ENCODE measurements at places on chromosomes 2 and 18.
A peak's percentile ranks its signal among the peaks of the same experiment; 100 is the strongest.

- DNase-seq: no peak
Observed at GRCh38 chr18:6145645-6146306, 250.5 kb upstream of the TMEM200C start.

- DNase-seq: no peak
Observed at GRCh38 chr2:60558536-60558935, 5.1 kb upstream of the BCL11A start.

DNA sequence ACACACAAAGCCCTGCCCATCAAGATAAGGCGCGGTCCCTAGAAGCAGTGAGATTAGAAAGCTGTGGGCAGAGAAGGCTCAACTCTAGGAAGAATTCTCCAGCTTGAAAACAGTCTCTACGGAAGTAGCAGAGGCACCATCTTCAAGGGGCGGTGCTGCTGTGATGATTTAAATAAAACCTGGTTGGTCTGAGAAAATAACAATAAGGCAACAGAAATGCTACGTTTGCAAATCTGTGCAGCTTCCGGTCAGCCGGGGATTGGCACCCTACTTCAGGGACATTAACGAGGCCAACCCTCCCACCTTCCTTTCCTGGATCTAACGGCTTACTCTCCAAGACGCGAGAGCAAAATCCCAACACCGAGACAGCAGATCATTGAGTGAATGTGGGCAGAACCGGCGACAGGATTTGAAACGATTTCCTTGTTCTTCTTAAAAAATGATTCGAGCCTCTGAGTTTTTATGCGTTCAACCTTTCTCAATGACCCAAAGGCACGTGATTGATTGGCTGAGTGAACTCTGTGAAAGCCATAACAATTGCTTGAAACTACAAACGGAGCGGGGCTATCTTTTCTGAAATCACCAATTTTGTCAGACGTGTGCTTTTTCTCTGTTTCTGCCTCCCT is 93.7 kb upstream of the ZNF516 start:
- no peak for DNase-seq

DNA sequence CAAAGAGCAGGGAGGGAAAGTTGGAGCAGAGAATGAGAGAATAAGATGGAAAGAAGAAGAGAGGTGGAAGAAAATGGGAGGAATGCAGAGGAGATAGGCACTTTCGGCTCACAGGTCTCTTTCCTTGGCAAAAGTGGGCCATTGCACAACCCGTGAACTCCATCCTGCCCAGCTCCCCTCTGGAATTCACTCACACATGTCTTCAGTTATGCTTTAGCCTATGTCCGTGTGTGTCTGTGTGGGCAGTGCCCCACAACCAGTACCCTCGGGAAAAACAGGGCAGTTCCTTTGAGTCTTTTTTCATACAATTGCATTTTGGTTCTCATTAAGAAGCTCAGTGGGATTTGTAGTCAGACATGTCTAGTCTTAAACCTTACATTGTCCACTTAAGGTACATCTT is 34.5 kb downstream of the DTNA start:
- DNase-seq: no peak

GRCh38 chr2:162328424-162329157 is 10.1 kb upstream of the IFIH1 start:
- no peak for DNase-seq

- no peak for DNase-seq
Observed at GRCh38 chr2:20479835-20480234, 33.0 kb downstream of the RHOB start.

DNA sequence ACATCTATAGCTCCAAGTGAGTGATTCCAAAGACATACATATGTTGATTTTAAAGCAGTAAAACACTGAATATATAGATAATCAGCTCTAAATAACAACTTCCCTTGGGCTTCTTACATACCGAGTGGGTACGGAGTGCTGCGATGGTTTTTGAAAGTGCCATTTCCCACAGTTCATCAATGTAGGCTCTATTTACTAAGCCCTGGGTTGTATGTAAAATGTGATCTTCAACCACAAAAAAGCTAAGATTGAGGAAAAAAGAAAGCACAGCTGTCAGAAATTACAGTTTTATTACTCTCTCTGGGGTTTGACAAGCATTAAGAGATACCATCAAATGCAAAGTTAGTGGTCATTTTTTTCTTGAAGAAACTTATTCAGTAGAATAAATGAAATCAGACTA is 312.8 kb downstream of the EXOC6B start:
- no peak for DNase-seq

- no peak for DNase-seq
Observed at GRCh38 chr2:150824118-150824517, 336.7 kb upstream of the RND3 start.

DNA sequence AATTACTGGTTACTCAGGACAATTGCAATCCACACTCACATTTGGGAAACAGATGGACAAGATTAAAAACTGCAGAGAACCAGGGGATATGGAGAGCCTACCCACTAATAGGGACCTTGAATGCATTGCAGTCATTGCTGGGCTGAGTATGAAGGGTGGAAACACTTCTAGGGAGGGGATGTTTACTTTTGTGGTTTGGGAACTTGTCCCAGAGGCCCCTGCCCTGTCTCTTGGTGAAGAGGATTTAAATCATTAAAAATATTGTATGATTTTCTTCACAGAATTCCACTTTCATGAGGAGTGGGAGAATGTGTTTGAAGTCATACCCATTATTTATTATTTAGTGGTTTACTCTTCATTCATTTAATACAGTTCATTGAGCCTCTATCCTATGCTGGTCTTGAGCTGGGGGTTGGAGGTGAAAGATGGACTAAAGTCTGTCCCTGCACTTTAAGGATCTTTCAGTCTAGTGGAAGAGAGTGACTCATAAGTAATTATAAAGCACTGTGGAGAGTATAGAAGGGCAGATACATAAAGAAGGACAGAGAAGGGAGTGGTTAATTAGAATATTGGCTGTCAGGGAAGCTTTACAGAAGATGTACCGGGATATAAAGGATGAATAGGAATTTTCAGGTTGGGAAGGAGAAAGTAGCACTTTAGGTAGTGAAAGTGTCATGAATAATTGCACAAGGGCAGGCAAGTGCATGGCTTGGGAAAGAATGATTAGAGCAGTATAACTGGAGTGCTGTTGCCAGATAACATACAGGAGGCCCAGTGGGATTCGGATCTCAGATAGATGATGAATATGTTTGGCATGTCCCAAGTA is 313.4 kb downstream of the LPIN1 start:
- peak; percentile 69 for DNase-seq

DNA sequence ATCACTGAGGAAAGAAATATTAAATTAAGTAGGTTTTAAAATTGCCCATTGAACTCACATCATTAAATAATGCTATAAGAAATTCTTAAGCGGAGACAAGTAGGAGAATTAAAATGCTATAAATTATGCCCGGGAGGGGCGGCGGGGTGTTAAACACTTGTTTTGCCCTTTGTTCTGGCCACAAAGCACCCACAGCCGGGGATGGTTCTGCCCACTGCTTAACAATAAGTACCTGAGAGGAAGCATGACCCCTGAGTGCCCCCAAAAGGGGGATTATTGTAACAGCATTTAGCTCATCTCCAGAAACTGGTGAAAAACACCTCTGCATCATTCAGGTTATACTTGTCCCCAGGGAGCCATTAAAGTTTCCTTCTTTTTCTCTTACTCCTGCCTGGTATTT is 332.7 kb upstream of the POU3F3 start:
- no peak for DNase-seq

DNA sequence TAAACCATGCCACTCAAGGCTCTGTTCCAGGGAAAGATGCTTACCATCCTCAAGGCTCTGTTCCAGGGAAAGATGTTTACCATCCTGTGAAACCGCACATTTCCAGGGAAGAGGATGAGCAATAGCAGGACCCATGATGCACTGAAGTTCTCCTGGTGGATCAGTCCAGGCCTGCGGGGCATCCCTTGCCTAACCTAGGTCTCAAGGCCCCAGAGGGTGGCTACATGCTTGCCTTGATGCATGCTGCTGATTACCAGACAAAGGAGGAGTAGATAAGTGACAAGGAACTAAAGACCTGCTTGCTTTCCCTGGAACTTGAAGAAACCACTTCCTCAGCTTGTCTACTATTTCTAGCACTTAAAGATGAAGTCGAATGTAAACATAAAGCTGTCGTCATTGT is 111.0 kb upstream of the LINC00305 start:
- DNase-seq: no peak

DNA sequence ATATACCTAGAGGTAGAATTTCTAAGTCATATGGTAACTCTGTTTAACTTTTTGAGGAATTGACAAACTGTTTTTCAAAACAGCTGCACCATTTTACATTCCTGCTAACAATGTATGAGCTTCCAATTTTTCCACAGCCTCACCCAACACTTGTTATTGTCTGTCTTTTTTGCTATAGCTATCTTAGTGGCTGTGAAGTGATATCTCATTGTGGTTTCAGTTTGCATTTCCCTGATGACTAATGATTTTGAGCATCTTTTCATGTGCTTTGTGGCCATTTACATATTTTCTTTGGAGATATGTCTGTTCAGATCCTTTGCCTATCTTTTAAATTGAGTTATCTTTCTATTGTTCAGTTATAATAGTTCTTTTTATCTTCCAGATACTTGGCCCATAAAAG is 273.8 kb downstream of the AGPS start:
- DNase-seq: peak; percentile 23

- no peak for DNase-seq
Observed at GRCh38 chr2:50791271-50791670, 240.7 kb downstream of the NRXN1 start.

- no peak for DNase-seq
Observed at GRCh38 chr2:150438654-150439053, 48.8 kb downstream of the RND3 start.

GRCh38 chr2:69781321-69782248 is 39.7 kb downstream of the ANXA4 start:
- no peak for DNase-seq

DNA sequence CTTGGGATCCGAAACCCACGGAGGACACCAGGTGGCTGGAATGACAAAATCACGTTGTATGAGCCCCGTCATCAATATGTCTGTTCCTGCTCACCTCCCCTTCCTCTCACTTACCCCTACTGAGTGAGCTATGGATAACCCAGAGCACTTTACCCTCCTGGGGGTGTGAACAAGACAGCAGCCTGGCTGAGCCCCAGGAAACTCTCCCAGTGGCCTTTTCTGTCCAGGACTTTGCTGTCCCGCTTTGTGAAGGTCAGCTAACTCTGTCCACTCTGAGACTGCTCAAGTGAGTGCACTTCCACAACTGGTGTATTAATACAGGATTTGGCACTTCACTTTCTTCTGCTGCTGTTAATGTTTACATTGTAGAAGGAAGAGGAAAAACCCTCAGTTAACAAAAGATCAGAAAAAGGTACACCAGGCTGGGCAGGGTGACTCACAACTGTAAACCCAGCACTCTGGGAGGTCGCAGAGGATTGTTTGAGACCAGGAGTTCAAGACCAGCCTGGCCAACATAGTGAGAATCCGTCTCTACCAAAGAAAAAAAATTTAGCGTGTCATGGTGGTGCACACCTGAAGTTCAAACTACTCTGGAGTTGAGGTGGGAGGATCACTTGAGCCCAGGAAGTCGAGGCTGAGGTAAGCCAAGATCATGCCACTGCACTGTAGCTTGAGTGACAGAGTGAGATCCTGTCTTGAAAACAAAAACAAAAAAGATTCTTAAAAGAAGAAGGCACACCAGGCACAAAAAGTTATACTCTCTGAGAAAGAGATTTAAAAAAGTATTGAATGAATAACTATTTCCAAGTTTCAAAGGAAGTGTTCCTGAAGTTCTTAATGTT is 90.3 kb downstream of the CLHC1 start:
- DNase-seq: no peak

DNA sequence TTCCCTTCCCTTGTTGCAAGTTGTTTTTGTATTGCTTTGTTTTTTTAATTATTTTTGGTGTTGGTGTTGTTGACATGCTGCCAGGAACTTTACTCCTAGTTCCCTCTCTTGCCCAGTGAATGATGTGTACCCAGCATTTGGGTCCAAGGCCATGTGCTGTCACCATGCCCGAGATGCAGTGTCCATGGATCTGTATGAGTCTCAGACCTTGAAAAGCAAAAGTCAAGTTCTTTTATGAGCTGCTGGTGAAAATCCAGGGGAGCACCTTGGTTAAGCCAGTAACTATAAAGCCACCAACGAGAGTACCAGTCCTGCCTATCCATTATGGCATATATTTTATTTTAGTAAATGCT is 236.4 kb downstream of the BCL11A start:
- no peak for DNase-seq

- no peak for DNase-seq
Observed at GRCh38 chr2:200021449-200022114, 66.2 kb downstream of the MAIP1 start.

DNA sequence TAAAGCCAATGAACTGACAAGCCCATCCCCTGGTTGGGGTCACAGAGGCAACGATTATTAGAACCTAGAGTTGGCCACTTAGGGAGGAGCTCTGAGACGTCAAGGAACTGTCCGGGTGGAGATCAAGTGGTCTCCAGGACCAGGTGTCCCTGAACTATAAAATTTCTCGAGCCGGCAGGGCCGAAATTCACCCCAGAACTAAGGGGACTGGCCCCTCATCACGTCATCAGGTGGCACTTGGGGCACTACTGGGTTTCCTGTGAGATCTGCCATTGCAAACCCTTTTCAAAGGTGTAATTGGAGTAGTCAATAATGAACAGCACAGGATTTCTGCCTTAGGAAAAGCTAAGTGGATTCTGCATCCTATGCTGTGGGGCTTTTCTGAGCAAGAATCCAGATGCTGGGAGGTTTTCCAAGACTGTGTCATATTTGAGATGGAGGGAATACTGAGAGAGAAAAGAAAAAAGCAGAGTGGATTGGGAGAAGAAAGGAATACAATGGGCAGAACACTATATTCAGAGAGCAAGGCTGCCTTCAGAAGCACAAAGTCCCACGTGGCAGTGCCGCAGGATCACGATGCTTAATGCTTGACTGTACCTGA is 113.6 kb downstream of the ALPK2 start:
- no peak for DNase-seq

DNA sequence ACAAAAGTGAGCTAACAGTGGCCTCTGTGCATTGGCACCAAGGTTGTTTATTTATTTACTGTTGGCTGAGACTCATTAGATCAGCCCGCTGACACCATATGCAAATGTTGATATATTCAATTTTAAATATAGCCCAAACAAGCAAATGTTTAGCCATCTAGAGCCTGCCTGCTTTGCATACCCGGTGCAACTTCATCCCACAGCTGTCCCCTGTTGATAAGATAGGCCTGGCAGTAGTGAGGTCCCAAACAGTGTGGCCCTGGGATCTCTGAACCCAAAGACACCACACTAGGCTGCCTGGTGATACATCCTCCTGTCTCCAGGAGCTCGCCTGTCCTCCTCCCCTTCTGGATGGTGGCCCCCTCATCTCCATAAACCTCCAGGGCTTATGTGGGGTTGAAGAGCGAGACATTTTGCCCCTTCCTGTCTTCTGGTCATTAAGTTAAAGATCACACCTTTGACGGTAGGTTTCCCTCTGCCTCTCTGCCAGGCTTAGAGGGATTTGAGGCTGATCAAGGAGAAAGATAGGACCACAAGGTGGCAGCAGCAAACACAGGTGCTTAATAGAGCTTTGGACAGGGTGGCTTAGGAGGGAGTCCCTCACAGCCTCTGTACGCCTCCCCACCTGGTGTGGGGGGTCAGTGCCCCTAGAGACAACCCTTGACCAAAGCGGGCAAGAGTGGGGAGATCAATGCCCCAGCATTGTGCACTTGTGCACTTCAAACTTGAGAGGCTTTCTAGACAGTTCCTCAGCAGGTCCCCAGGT is 23.7 kb upstream of the MYO5B start:
- DNase-seq: no peak
